Kidney epithelial cell (primary cell): ENCODE measurements at places on chromosomes 1 and 21. TPM values are rescaled to one million over a fixed set of nuclear protein-coding genes. Genes with fewer than 3 reads are reported as not detected.

The SLC1A7 gene
- total RNA-seq = not detected in 2 replicates

The GRHL3 gene
- 12.5 and 12.9 TPM in 2 replicates for total RNA-seq

The S100B gene
- not detected in 2 replicates for total RNA-seq

- DNase-seq = no peak
These were observed 2.8 kb upstream of the C1QB start for GRCh38 chr1:22650089-22650693.

DNA sequence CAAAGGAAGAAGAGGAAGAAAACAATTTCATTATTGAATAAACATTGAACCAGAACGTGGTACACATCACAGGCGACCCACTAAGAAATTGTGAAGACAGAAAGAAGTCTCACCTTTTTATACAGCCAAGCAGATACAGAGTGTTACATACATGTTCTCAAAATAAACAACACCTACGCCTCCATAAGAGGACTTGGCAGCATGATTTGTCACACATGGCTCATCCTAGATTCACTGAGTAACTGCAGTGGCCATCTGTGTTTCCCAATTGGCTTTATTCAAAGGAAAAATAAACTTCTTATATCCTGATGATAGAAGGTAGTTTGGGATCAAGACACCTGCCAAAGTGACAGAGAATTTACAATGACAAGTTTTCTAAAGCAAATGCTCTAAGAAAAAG lies 7.6 kb upstream of the KRTAP19-8 start:
- DNase-seq = no peak

GRCh38 chr1:235878082-235878811 lies 11.5 kb upstream of the LYST start:
- no peak for DNase-seq

GRCh38 chr1:18155881-18156385 lies 48.3 kb downstream of the IGSF21 start:
- no peak for DNase-seq

- no peak for DNase-seq
These were observed 656.1 kb upstream of the ADGRL4 start for GRCh38 chr1:79662596-79662995.

GRCh38 chr1:201886103-201886885 lies 2.4 kb upstream of the SHISA4 start:
- no peak for DNase-seq

DNA sequence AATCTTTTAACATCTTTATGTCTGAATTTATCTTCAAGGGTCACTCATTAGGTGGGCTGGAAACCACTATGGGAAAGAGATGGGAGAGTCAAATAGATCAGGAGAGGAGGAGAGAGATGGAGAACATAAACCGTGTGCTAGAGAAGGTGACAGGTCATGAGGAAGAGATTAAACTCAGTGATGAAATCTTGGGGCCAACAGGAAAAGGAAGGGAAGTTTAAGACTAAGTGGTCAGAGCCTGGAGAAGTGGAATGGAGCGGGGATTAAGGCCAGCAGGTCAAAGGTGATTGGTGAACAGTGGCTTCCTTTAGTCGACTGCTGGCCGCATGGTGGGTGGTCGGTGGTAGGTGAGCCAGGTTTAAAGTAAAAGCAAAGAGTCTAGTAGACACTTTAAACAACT lies 169.3 kb upstream of the IVNS1ABP start:
- no peak for DNase-seq
